ENCODE measurements at places on chromosomes 1 and 21.

DNA sequence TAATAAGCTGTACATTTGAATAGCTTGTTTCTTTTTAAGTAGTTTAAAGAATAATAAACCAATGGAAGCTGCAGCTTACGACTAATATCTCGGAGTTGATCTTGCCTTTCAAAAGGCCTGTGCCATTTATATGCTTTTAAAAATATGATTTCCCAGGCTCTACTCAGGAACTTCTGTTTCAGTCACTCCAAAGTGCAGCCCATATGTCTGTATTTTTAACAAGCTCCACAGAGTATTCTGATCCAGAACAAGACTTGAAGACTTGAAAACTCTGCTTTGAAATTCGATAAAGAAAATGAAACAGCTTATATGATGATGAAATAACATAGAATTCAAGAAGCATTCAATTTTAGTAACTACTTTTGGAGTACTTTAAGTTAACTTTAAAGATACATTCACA is 79.1 kb upstream of the PLPPR4 start:
- DNase-seq = no peak

DNA sequence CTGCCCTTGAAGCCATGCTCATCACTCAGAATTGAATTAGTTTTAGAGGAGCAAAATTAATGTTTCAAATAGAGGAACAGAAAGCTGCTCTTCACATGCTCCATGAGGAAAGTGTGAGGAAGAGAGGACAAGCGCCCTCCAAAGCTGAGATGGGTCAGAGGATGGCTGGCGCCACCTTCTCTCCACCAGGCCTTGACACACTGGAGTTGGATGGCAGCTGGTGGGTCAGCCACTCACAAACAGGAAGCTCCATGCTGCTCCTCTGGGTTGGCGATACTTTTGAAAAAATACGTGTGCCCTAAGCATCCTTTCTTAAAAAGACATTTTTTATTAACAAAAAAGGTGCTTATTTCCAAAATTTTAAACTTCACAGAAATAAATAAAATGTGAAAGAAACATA is 3.1 kb upstream of the CD2 start:
- no peak for DNase-seq

- no peak for DNase-seq
Observed at GRCh38 chr1:114135786-114136185, 17.9 kb downstream of the SYT6 start.

GRCh38 chr1:229432116-229432461 is 1.8 kb downstream of the ACTA1 start:
- no peak for DNase-seq

DNA sequence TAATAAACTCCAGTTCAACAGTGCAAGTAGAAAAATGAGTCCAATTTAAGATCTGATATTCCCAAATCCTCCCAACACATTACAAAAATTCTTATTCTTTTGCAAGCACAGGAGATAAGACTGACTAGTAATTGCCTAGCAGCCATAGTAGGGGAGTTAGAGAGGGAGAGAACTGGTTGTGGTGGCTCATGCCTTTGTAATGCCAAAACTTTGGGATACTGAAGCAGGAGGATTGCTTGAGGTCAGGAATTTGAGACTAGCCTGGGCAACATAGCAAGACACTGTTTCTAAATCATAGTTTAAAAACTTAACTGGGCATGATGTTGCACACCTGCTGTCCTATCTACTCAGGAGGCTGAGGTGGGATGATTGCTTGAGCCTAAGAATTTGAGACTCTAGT is 26.7 kb upstream of the PAPPA2 start:
- no peak for DNase-seq

- no peak for DNase-seq
Observed at GRCh38 chr21:44865561-44866280, 7.8 kb downstream of the PTTG1IP start.

GRCh38 chr1:3027611-3028371 is 6.5 kb downstream of the ACTRT2 start:
- DNase-seq = no peak

GRCh38 chr1:10555635-10556429 is 81.1 kb downstream of the PEX14 start:
- DNase-seq = no peak

- DNase-seq = no peak
Observed at GRCh38 chr1:163147019-163147418, 55.7 kb downstream of the RGS5 start.

DNA sequence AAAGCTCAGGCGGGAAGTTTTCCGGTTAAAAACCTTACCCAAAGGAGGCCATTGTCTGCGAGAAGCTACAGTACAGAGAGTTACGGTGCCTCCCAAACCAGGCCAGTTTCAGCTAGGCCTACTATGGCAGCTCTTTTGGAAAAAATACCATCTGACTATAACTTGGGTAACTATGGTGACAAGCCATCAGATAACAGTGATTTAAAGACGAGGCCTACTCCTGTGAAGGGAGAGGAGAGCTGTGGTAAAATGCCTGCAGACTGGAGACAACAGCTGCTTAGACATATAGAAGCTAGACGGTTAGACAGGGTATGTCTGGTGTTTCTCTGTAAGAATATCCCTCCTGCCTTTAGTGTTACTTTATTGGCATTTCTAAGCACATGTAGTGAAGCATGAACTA is 165.9 kb downstream of the LRRC40 start:
- no peak for DNase-seq

GRCh38 chr21:45817345-45817744 is 164.2 kb upstream of the COL6A1 start:
- DNase-seq = no peak

GRCh38 chr21:26099610-26100219 is 70.9 kb downstream of the APP start:
- DNase-seq = no peak

DNA sequence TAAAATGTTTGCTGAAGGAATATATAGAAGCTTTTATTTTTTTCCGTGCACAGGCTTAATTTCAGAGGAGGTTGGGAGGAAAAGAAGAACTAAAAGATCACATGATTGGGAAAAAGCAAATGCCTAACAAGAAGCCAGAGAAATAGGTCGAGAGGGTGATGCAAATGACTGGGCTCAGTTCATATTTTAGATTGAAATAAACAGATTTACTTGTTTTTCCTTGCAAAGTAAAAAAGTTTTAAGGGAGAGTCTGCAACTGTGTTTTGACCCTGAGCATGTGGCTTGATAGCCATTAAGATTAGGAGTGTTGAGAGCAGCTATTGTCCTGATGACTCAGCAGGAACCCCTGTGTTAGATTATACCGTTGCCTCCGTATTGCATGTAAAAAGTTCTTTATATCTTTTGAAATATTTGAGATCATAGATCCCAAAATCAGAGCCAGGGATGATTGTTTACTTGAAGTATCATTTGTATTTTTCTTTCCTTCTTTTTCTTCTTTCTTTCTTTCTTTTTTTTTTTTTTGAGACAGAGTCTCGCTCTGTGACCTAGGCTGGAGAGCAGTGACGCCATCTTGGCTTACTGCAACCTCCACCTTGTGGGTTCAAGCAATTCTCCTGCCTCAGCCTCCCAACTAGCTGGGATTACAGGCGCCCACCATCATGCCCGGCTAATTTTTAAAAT is 20.2 kb downstream of the CLIC4 start:
- DNase-seq = no peak

GRCh38 chr21:30044447-30045064 is 104.8 kb upstream of the GRIK1 start:
- no peak for DNase-seq

GRCh38 chr1:62294261-62294660 is 25.0 kb downstream of the KANK4 start:
- DNase-seq = no peak

GRCh38 chr1:5404412-5405203 is 587.6 kb downstream of the NPHP4 start:
- no peak for DNase-seq

DNA sequence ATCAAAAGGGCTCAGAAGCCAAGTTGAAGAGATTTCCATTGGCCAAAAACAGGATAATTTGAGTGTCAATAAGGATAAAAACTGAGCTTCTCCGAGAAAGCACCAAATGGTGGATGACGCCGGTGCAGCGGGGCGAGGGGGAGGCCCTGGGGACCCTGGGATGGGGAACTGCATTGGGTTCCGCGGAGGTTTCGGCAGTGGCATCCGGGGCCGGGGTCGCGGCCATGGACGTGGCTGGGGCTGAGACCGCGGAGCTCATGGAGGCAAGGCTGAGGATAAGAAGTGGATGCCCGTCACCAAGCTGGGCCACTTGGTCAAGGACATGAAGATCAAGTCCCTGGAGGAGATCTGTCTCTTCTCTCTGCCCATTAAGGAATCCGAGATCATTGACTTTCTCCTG is 97.2 kb downstream of the DMRTA2 start:
- no peak for DNase-seq

DNA sequence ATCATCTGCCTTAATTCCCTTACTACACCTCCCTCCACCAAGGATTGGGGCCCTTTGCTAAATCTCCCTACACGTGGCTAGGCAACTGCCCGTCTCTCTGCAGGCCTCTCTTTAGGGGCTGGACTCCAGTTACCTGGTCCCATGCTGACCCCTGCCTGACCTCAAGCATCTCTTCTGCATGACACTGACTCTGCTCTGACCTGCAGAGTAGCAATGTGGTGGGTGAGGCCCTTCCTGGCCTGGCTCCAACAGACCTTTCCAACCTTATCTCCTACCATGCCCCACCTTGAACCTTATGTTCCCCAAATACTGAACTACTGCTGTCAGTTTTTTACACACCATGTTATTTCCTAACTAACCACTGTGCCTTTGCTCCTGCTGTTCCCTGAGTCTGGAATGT is 45.9 kb upstream of the EPS15 start:
- no peak for DNase-seq

DNA sequence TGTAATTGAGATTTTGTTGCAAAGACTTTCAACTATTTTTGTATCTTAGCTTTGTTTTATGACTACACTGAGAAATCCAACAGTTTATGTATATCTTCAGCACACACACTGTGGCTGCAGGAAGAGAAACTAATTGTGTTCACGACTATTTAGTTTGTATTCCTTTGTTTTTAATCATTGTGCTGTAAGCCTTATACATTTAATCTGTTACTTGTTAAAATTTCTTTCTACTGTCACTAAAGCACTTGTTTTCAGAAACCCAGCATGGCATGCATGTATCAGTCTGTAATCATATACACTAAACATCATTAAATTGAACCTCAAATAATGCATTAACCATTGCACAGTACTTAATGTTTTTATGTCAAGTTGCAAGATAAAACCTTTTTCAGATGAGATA is 656 bp downstream of the ANGPTL1 start:
- DNase-seq = no peak

DNA sequence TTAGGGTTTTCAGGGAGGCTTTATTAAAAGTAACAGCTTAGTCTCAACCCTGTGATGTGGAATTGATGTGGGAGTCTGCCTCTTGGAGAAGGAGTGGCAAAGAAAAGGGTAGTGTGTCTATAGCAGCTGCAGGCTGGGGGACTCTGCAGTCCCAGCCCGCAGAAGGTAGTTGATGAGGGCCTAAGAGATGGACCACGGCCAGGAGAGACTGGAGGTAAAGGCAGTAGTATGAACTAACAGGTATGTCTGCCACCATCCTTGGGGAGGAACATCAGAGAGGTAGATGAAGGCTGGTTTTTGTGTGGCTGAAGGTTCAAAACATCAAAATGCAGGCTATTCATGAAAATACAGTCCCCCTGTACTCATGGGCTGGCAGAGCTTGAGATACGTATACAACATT is 112.1 kb downstream of the KCTD3 start:
- no peak for DNase-seq

GRCh38 chr1:93004566-93005251 is 43.4 kb upstream of the DIPK1A start:
- DNase-seq = no peak

GRCh38 chr1:236887081-236887480 is 92.0 kb downstream of the MTR start:
- DNase-seq = no peak

GRCh38 chr1:9848022-9848421 is 24.3 kb upstream of the CLSTN1 start:
- DNase-seq = no peak

- DNase-seq = no peak
Observed at GRCh38 chr1:48356901-48357300, 115.1 kb downstream of the SPATA6 start.

DNA sequence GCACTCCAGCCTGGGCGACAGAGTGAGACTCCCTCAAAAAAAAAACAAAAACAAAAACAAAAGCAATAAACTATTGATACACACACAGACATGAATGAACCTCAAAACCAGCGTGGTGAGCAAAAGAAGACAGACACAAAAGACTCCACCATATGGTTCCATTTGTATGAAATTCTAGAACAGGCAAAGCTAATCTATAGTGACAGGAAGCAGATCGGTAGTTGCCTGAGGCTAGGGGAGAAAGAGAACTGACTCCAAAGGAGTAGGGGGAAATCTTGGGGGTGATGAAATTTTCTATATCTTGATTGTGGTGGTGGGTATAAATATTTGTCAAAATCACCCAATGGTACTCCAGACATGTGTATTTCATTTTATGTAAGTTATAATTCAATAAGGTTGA is 20.9 kb downstream of the LACTBL1 start:
- no peak for DNase-seq

GRCh38 chr21:15020797-15021196 is 44.0 kb downstream of the NRIP1 start:
- no peak for DNase-seq

GRCh38 chr21:18832950-18833349 is 429.4 kb upstream of the TMPRSS15 start:
- no peak for DNase-seq

GRCh38 chr1:239993366-239993765 is 98.3 kb upstream of the FMN2 start:
- DNase-seq = no peak
